Stimulated activated CD4-positive, alpha-beta T cell treated with anti-CD3 and anti-CD28 coated beads, Interleukin-1b, Interleukin-23, amount 100 ng/mL, for 4 hours (primary cell): ENCODE measurements at places on chromosomes 11 and 22.

GRCh38 chr11:10113852-10114251 lies 180.2 kb downstream of the SBF2 start:
- no peak for DNase-seq

GRCh38 chr22:38878001-38878400 lies 6.0 kb upstream of the CBX6 start:
- no peak for DNase-seq

GRCh38 chr11:5899534-5899933 lies 6.5 kb downstream of the OR52E5 start:
- DNase-seq, result no peak

- no peak for DNase-seq
These were observed 8.2 kb upstream of the YWHAH start for GRCh38 chr22:31935961-31936635.

DNA sequence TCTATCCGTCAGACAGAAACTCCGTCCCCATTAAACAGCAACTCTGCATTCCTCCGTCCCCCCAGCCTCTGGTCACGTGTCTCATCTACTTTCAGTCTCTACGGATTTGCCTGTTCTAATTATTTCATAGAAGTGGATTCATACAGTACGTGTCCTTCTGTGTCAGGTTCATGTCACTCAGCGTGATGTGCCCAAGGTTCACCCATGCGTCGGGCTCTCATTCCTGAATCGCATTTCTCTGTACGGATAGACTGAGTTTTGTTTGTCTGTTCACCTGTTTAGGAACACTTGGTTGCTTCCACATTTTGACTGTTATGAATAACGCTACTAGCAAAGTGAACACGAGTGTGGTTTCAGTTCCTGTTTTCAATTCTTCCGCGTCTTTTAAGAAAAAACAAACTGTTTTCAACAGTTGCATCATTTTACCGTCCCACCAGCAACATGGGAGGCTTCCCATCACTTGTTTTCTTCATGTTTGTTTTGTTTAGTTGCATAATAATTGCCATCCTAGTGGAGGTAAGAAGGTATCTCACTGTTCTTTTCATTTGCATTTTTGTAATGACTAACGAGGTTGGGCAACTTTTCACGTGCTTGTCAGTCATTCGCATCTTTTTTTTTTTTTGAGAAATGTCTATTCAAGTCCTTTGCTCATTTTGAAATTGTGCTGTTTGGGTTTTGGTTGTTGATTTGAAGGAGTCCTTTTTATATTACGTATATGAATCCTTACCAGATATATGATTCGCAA lies 8.9 kb upstream of the NLRP6 start:
- DNase-seq, result no peak

- DNase-seq, result no peak
These were observed 3.2 kb downstream of the DBX1 start for GRCh38 chr11:20156876-20157613.

GRCh38 chr11:2775626-2776350 lies 76.0 kb upstream of the KCNQ1OT1 start:
- DNase-seq, result no peak

GRCh38 chr22:31477329-31477728 lies 12.3 kb downstream of the EIF4ENIF1 start:
- no peak for DNase-seq

DNA sequence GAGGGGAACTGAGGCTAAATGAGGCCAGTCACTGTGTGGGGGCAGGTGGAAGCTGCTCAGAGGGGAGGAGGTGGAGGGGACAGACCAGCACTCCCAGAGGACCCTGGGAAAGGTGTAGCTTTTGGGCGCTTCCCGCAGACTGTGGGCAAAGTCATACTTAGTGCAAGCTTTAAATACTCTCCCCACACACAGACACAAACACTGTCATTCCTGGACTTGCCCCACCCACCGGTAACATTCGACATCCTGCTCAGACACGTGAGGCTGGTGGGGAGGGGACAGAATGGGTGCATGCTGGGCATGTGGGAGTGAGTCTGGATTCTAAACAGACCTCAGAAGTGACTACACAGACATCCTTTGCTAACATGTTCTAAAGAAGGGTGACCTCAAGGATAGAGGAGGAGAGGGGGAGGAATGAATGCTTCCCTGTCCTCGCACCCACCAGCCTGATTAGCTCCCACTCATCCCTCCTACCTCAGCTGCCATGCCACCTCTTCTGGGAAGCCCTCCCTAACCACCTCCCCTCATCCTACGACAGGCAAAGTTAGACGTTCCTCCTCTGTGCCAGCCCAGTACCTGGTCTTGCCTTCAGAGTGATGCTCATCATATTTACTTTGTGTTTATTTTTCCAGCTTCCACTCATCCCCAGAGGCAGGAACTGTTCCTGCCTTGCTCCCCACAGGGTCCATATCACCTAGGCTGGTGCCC lies 22.2 kb downstream of the TSKU start:
- DNase-seq, result no peak

DNA sequence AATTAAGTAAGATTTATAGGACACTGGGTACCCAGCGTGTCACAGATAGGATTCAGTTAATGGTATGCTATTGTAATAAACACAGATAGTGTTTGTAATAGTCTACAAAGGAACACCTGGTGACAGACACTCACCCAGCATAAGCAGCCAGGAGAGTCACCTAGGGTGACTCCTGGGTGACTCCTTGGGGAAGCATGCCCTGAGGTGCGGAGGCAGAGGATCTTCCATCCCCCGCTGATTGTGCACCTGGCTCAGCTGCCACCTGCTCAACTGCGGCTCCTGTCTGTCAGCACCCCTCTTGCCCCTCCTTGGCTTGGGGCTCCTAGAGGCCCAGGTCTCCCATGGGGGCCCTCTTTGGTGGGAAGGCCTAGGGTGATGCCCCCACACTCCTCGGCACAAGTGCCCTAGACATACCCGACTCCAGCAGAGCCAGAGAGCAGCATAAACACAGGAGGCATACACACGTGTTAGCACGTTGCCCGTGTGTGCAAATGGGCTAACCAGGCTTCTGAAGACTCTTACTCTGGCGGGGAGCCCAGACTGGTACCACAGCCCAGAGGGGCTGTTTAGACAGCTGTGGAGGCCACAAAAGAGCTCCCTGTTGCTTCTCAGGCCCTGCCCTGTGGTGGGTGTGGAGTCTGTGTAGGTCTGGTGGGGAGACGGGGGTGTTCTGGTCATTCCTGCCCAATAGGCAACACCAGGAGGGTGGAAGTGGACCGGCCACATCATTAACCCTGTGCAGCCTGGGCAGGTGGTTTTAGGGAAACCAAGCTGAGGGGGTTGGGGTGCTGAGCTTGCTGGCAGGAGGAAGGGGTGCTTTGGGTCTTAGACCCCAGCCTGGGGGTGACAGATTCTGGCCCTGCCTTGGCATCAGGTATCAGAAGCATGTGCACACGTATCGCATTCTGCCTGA lies 3.0 kb downstream of the INPPL1 start:
- no peak for DNase-seq

DNA sequence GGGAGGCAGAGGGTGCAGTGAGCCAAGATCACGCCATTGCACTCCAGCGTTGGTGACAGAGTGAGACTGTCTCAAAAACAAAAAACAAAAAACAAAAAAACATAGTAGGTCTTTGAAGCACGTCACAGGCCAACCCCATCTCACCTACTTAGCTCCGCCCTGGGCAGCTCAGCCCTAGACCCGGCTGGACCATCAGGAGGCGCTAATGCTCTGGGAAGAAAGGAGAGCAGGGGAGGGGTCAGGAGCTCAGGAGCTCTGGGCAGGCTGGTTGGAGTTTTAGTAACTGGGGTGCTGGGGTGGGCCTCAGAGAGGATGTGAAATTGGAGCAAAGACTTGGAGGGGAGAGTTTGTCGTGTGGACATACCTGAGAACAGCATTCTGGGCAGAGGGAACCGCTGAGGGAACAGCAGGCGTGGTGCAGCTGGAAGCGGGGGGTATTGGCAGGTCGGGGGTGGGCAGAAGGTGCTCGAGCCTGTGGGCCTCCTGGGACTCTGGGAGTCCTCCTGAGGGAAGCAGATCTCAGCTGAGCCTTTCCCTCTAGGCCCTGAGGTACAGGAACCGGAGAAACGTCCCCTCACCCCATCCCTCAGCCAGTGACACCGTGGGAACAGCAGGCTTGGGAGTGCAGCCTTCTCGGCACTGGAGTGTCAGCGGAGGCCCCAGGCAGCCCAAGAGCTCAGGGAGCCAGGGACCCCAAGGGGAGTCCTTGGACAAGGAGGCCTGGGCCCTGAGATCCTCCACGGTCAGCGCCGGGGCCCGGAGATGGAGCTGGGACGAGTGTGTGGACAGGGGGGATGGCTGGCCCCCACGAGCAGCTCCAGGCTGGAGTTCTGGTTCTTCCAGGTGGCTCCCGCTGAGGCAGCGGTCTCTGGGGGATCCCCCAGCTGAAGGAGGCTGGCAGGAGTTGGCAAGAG lies 2.2 kb upstream of the RPS6KA4 start:
- no peak for DNase-seq

GRCh38 chr11:33692013-33692504 lies 8.6 kb downstream of the C11orf91 start:
- no peak for DNase-seq

DNA sequence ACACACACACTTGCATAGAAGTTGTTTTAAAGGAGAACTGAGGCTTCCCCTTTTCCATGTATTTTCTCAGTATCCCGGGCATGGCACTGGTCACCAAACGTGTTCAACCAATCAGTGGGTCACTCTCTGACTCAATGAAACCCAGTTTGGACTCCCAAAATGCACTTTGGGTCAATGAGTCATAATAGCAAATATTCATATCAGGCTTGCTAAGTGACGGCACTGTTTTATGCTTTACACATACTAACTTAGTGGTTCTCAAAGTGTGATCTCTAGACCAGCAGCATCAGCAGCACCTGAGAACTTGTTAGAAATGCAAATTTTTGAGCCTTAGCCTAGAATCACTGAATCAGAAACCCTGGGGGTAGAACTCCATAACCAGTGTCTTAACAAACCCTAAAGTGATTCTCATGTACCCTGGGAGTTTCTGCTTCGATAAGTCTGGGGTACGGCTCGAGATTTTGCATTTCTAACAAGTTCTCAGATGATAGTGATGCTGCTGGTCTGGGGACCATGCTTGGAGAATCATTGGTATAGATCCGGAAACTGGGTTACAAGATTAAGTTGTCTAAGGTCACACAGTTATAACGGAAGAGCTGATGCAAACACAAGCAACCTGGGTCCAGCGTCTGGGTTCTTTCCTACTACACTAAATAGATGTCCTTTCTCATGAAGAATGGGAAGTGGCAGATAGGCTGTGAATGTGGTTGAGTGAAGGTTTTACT lies 35.6 kb downstream of the ETS1 start:
- no peak for DNase-seq

DNA sequence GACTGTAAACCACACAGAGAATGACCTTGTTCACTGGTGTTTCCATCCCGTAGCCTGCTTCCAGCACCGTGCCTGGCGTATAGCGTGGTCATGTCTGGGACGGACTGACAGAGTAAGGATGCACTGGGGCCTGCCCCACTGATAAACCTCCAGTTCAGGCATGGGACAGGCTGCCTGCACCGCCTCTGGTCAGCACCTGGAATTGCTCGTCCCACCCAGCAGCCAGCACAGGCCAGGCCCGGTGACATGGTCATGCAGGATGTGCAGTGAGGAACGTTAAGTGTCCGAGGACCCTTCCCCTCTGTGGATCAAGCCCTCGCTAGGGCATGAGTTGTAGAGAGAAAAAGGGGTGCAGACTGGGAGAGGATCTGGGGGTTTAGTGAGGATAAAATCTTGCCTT lies 44.8 kb downstream of the LMO1 start:
- DNase-seq, result no peak

- DNase-seq, result no peak
These were observed 14.0 kb upstream of the WDR74 start for GRCh38 chr11:62853279-62853965.

DNA sequence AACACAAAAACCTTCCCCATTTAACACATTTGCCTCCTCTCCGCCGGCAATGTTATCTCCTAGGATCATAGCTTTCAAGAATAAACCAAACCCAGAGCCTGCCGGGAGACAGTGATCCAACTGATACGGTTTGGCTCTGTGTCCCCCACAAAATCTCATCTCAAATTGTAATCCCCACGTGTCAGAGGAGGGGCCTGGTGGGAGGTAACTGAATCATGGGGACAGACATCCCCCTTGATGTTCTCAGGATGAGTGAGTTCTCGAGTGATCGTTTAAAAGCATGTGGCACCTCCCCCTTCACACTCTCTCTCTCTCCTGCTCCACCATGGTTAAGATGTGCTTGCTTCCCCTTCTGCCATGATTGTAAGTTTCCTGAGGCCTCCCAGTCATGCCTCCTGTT lies 33.3 kb downstream of the RBFOX2 start:
- no peak for DNase-seq
